Activated CD8-positive, alpha-beta memory T cell treated with anti-CD3 and anti-CD28 coated beads, Interleukin-2, amount 10 ng/mL, durations not matched to agents 7 days and 5 days (primary cell): ENCODE measurements at places on chromosomes 1 and 21.

DNA sequence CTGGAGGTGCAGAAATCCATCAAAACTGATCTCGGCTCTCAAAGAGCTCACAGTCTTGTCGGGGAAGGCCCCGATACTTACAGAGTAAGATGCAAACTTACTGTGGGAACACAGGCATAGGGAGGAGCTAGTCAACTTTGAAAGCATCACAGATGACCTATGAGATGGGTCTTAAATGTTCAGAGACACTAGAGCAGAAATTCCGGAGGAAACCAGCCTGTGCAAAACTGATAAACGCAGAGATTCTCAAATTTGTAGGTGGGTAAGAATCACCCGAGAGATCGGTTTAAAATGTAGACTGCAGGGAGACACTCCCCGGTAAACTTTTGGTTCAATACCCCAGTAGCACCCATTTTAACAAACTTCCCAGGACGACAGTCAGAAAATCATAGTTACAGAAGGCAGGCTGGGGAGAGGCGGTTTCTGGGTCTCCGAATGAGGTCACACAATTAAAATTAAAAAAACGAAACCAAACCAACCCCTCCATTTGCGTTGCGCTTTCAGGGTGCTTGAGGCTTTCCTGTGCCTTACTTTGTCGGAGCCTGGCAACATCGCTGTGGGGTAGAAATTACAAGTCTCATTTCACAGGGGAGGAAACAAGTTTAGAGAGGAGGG, 755 bp upstream of the THRAP3 start:
- DNase-seq: peak; percentile 66

DNA sequence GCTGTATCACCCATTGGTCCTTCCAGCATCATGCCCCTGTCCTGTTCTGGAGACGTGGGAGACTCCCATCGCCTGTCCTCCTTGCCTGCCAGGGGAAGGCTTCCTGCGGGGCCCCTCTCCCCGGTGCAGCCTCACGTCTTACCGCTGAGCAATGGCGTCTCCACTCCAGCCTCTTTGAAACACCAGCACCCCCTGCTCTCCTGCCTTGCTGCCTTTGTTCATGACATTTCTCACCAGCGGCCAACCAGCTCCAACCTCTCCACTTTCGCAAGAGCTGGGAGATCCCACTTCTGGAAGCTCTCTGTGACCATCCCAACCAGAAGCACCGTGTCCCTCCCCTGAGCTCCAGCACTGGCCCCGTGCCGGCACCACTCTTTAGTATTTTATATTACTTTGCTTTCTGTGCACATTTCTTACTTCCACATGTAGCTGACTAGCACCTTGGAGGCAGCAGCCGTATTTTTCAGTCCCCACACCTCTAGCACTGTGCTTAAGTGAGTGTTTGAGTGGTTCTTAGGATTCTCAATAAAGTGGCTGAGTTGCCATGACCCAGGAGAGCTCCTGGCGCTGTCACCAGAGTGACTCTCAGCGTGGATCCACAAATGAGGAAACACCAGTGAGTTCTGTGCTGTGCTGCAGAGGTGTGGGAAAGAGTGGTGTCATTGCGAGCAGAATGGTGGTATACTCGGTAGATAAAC, 83.5 kb downstream of the ATP5PO start:
- no peak for DNase-seq

- DNase-seq: no peak
Measured at GRCh38 chr1:68442822-68443556, 6.8 kb downstream of the RPE65 start.

GRCh38 chr1:101288491-101288944, 51.7 kb downstream of the S1PR1 start:
- DNase-seq: peak; percentile 76

DNA sequence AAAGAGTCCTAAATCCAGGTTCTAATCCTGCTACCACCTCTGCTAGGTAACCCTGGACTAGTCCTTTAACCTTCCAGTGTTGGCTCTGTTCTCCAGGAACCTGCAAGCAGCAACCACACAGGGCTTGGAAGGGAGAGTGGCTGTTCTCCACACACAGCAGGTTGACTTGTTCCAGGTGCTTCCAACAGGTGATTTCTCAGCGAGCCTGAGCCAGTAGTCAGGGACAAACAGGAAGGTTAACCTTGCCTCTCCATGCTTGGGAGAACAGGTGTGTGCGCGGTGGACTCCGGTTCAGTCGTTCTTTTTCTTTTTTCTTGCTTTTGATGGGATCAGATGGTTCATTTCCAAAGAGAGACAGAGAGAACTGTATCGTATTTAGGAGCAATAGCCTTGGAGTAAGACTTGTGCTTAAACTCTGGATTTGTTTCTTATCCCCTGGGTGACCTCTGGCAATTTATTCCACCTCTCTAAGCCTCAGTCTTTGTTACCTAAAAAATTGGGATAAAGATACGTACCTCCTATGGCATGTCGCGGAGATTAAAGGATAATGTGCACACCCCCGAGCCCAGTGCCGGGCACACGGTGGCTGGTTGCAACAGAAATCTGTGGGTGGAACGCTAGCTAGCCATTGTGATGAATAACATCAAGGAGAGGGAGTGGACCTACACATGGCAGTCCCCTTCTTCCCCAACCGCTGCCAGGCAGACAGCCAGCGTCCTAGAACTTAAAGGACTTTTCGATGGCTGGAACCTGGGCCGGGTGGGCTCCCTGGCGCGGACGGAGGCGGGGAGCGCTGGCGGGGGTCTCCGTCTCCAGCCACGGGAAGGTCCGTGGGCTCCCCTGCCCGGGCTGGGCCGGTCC, 583 bp upstream of the CACHD1 start:
- no peak for DNase-seq

DNA sequence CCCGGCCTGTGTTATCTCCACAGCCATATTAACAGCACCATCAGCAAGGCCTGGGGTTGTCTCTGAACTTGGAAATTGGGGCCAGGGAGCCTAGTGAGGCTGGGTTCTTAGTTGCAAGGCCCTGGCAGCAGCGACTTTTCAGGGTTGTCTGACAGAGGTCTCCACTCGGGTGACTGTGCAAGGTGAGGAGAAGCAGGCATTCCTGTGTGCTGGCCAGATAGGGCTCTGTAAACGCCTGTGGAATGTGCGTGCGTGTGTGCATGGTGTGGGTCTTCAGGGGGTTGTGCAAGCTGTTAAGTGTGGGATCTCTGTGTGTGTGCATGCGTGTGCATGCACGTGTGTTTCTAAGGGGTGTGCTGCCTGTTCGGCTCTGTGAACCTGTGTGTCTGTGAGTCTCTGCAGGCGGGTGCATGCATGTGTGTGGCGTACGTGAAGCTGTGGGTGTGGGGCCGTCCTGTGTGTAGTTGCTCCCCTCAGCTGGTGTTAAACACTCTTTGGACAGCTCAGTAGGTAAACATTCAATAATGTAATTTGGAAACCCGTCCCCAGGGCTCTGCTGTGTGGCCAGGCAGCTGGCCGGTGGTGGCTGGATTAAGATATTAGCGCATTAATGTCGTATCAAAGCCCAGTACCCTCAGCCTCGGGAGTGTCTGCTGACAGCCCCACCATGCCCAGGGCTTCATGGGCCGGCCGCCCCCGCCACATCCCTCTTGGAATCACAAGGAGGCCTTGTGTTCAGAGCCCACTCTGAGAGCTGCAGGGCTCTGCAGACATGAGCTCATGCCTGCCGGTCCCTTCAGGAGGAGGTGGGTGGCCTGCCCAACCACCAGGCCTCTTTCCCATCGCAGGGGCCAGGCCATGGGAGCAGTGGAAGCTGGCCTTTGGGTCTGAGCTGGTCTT, 189.9 kb downstream of the FOXD2 start:
- DNase-seq: no peak

GRCh38 chr1:115826628-115827027, 14.3 kb downstream of the NHLH2 start:
- DNase-seq: no peak

DNA sequence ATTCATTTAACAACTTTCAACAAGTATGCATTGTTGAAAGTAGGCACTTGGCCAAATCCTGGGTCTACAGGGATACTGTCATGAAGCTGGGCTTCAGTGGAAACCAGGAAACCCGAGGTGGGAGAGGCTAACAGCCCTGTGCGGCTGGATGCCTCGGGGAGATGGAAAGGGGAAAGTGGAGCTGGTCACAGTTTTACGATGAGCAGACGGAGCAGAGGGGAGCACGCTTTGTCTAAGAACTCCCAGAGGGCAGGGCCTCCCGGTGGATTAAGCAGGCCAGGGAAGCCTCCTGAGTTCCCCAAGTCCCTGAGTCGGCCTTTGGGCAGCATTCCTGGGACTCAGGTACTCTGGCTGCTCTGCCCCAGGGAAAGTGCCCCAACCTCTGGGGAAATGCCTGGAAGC, 23.8 kb downstream of the STUM start:
- no peak for DNase-seq

GRCh38 chr21:30189773-30190172, 23.2 kb upstream of the CLDN17 start:
- DNase-seq: no peak

- DNase-seq: no peak
Measured at GRCh38 chr1:44016890-44017400, 14.3 kb downstream of the SLC6A9 start.

GRCh38 chr1:52054496-52055065, 410 bp downstream of the TXNDC12 start:
- no peak for DNase-seq

GRCh38 chr1:183585038-183585437, 5.2 kb downstream of the NCF2 start:
- DNase-seq: no peak

GRCh38 chr1:151048645-151049032, 1.1 kb downstream of the C1orf56 start:
- no peak for DNase-seq
